Activated T-cell treated with anti-CD3 and anti-CD28 coated beads for 4 hours (primary cell): ENCODE measurements at places on chromosomes 7 and 10.
A peak's percentile ranks its signal among the peaks of the same experiment; 100 is the strongest.

- DNase-seq, result no peak
Observed at GRCh38 chr10:116106611-116107010, 166.4 kb downstream of the GFRA1 start.

DNA sequence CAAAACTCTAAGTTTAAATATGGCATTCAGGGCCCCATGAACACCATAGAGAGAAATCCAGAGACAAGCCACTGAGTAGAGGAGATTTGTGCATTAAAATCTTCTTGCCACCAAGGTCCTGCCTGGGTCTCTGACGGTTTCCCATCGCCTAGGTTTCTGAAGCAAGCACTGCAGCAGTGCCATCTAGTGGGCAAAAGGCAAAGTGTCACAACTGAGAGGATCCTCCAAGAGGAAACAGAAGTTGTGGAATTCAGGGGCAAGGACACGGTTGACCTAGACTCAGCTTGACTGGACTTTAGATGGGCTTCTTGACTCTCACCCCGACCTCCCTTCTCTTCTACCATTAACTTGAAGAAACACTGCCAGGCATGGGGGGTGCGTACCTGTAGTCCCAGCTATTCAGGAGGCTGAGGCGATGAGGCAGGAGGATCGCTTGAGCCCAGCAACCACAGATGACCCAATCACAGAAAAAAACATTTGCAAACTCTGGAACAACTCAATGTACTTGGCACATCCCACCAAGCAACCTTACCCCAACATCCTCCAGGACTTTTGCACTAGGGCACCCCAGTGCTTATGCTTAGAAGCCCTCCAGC lies 604.1 kb downstream of the GALNT17 start:
- no peak for DNase-seq

DNA sequence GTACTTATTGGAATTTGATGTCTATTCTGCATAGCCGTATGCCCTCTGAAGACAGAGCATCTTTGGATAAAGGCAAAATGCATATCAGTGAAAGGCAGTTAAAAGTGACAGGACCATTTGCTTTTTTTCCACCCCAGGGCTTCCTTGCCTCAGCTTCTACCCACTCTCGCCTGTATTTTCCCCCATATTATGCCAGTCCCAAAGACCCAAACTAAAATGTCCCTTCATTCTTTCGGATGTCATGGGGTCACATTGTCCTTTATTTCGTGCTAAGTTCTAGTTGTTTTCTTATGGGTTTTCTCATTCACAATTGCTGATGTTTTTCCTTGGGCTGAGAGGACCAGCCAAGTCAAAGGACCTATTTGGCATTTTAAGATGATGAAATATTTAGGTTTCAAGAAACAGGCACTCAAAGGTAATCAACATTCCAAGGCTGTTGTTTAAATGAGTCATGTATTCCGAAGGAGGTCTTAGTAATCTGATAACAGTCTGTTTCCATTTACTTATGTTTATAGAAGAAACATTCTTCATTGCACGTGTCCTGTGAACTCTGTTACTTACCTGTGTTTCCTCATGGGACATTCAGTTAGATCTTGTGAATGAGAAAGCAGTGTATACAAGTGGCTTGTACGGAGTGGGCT lies 74.1 kb downstream of the DNAH11 start:
- DNase-seq, result no peak

GRCh38 chr10:30415593-30415992 lies 18.4 kb upstream of the MAP3K8 start:
- no peak for DNase-seq

DNA sequence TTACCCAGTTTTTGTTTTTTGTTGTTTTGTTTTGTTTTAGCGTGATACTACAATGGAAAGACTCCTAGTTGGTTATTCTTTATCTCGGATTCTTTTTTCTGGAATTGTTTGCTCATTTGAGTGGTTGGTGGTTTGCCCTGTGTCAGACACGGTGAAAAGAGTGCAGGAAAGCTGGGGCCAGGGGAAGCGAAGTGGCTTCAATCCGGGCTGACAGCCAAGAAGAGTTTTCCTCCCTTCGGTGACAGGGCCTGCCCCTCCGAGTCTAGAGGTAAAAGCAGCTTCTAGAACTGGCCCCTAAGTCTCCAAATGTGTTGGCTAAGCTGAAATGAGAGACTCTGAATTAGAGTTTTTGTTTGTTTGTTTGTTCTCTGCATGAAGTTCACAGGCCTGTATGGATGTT lies 5.7 kb upstream of the AP5Z1 start:
- no peak for DNase-seq

DNA sequence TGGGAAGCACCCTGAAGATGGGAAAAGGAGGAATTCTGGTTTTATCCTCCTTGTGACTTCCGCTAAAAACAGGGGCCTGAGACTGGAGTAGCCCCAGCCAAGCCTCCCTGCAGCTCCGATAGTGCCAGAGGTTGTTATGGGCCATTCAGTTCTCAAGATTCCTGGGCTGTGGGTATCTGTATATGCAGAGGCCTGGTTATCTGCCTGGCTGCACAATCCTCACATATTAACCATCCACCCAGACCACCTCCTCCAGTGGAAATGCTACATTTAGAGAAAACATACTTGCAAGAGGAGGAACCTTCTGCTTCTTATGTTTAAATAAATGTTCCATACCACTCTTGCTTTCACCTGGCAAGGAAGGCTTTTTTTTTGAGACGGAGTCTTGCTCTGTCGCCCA lies 34.6 kb downstream of the ARL3 start:
- DNase-seq, result no peak

- DNase-seq, result no peak
Observed at GRCh38 chr7:141481971-141482370, 69.2 kb upstream of the AGK start.

DNA sequence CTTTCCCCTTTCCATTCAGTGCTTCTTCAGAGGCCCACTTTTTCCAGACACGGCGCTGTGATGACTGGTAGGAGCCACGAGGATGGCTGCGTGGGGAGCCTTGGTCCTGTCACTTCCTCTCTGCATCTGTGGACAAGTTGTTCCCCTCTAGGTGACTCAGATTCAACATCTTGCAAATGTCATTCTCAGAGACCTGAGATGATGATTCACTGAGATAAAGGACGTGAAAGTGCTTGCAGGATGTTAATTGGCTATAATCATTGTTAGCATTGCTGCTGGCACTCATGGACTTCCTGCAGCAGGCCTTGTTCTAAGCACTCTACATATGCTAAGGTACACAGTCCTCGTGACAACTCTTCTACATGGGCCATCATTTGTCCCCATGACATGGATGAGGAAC lies 489.8 kb upstream of the ZMIZ1 start:
- peak; percentile 7 for DNase-seq

DNA sequence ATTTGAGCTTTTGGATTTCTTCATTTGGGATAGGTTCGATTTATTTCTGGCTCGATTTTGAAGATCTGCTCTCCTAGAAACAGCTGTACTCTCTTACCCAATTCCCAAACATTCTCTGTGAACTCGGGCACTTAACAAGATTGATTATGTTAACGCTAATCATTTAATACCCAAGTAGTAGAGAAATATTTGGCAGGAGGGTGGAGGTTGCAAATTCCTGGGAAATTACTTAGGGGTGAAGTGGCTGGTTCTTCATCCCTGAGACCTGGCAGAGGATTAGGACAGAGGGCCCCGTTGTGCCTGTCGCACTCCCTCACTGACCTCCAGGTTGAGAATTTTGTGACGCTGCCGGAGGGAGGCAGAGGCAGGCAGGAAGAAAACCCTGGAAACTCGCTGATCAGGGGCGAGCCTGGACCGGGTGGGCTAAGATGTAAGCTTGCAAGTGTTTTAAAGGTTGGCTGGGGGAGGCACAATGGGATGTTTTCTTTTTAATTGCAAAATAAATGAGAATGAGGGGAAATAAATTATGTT lies 182.6 kb downstream of the TCF7L2 start:
- DNase-seq, result no peak

- DNase-seq, result no peak
Observed at GRCh38 chr10:85048644-85049043, 720.3 kb downstream of the CCSER2 start.

- no peak for DNase-seq
Observed at GRCh38 chr7:27917774-27918314, 177.9 kb downstream of the TAX1BP1 start.

DNA sequence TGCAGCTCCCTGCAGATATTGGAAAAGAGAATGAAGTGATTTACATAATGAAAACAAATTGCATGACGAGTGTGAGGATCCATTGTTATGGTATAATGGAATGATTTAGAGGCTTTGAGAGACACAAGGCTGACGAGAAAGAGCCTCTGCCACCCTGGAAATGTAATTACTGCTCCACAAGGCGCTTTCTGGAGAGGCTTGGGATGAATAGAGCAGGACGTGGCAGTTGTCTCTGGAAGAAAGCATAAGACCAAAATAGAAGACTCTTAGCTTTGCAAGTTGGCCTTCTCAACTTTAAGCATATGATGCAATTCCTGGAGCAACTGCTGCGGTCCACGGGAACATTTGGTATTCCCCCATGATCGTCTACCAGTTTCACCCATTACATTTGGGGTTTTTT lies 181.9 kb upstream of the TCF7L2 start:
- no peak for DNase-seq

DNA sequence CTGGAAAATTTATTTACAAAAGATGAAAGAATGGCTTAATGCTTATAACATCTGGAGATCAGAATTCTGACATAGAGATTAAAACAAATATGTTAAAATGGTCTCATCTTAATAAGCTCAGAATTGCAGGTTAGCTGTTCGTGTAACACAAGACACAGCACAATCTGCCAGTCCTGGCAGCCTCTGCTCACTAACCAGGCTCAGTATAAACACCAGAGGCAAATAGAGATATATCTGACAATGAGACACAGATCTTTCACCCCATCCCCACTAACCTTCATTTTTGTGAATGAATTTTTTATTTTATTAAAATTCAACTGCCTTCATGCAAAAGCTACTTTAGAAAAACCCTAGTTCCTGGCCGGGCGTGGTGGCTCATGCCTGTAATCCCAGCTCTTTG lies 51.8 kb downstream of the RELN start:
- no peak for DNase-seq

- no peak for DNase-seq
Observed at GRCh38 chr10:10786109-10787090, 231.3 kb upstream of the CELF2 start.

- DNase-seq, result no peak
Observed at GRCh38 chr10:51770709-51771108, 71.3 kb upstream of the CSTF2T start.

- no peak for DNase-seq
Observed at GRCh38 chr7:132614428-132615318, 38.4 kb upstream of the PLXNA4 start.

DNA sequence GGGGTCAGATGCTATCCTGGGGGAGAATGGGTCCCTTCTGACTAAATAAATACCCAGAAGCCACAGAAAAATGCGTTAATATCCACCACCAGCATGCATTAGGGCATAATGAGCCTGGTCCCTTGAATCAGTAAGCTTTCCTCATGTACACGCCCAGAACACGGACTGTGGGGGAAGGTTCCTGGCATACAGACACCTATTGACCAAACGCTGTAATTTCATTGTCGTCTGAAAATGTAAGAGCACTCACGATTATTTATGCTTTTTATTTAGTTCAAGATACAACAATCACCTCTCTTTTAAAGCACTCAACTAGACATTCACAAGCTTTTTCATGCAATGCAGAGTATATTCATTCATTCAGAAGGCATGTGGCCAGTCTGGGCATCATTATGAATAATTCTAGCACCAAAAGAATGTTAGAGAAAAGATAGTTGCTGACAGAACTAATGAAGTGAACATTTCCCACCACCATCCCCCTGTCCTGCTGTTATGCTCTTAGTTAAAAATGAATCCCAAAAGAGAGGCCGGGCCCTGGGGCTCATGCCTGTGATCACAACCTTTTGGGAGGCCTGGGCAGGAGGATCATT lies 101.0 kb downstream of the SVIL start:
- no peak for DNase-seq
